Activated T-cell treated with anti-CD3 and anti-CD28 coated beads, Interleukin-2, amount 50 U/mL, for 72 hours (primary cell): ENCODE measurements at places on chromosomes 12 and 14. TPM values are rescaled to one million over a fixed set of nuclear protein-coding genes. Genes with fewer than 3 reads are reported as not detected.

TM7SF3 gene
- 45.4 TPM for total RNA-seq

PELI2 gene
- 11.3 TPM for total RNA-seq

SLCO1B1 gene
- not detected for total RNA-seq

IFI27 gene
- total RNA-seq = 7.7 TPM

DNA sequence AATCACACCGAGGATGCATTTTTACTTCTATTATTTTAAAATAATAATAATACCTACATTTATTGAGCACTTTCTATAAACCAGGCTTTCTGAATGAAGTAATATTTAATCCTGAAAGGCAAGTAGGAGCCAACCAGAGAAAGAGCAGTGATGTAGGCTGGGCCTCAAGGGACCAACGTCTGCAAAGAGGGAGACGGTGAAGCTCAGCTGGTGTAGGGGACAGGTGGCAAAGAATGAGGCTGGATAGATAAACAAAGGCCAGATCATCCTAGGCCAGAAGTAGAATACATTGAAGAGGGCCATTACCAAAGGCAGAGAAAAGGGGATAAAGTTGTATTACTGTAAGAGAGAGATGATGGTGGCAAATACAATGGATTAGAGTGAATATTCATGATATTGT, 810 bp upstream of the TMBIM4 start:
- no peak for DNase-seq

- DNase-seq = no peak
These were observed 6.1 kb downstream of the ASB8 start for GRCh38 chr12:48151103-48151771.

DNA sequence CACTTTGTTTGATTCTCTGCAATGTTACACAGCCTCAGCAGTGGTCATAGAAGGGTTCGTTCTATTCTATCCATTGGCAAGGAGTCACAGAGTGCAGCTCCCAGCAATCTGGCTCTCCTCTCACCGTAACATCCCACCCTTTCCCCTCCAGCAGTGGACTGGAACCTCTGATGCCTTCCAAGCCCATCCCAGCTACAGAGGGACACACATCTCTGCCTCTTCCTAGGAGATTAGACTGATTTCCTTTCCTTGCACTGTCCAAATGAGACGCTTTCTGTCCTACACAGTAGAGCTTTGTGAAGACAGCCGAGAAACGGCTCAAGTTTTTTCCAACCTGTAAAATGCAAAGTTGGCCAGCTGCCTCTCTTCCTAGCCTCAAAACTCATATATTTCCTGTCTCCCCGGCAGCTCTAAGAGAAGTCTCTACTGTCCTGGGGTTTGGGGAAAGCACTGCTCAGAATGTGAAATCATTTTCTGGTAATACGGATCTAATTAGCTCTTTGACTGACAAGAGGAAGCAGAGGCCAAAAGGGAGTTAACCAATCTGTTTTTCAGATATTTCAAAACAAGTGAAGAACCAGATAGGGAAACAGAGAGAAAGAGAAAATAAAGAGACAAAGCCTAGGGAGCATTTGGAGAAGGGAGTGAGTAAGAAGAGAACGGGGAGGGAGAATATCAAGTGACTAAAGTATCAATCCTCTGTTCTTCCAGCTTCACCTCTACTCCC, 516 bp downstream of the NINJ2 start:
- no peak for DNase-seq

GRCh38 chr14:74488786-74489397, 4.2 kb downstream of the NPC2 start:
- no peak for DNase-seq

DNA sequence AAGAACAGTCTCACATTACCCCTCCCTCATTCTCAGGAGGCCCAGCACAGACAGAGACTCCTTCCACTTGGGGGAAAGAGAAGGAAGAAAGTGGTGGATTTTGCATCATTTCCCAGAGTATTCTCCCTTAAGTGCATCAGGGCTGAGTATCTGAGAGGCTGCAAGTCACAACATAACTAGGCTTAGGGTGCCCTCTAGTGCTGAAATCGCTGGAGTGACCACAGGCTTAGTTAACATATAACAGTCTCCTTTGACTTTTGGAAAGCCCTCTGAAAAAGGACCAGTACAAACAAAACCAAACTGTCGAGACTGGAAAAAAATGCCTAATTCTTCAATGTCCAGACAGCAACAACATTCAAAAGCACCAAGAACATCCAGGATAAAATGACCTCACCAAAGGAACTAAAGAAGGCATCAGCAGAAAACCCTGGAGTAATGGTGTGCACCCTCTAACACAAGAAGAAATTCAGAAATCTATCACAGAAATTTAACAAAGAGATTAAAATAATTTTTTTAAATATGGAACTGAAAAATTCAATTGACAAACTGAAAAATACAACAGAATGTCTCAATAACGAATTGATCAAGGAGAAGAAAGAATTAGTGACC, 412.3 kb downstream of the RPS29 start:
- DNase-seq = peak; percentile 59

DNA sequence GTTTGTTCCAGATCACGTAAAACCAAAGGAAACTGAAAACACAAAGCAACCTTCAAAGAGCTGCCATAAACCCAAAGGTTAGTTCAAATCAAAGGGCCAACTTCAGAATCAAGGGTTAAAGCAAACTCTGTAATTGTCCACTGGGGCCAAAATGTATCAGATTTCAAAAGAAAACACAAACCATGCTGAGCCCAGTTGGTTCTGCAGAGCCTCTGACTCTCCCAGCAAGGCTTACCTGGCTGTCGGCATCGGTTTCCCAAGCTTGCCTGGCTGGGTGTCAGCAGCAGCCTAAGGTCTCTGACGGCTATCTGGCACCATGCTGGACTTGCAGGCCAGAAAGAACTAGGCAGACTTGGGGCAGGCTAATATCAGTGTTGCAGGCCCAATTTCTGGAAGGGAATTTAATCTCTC, 125.3 kb downstream of the DAD1 start:
- DNase-seq = no peak
